ENCODE measurements at places on chromosomes 6 and 20.

GRCh38 chr6:36314221-36315014 is 22.3 kb downstream of the BNIP5 start:
- no peak for DNase-seq

DNA sequence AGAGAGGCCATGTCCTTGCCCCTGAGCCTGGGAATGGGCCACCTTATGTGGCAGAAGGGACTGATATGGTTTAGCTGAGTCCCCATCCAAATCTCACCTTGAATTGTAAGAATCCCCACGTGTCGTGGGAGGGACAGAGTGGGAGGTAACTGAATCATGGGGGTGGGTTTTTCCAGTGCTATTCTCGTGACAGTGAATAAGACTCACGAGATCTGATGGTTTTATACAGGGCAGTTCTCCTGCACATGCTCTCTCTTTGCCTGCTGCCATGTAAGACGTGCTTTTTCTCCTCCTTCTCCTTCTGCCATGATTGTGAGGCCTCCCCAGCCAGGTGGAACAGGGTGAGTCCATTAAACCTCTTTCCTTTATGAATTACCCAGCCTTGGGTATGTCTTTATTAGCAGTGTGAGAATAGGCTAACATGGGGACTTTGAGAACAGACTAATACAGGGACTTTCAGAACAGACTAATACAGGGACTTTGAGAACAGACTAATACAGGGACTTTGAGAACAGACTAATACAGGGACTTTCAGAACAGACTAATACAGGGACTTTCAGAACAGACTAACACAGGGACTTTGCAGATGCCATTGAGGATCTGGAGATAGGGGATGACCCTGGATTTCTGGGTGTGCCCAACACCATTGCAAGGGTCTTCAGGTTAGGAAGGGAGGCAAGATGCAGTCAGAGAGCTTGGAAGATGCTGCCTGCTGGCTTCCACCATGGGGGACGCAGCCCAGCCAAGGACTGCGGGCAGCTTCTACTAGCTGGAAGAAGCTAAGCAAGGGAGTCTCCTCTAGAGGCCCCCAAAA is 86.9 kb downstream of the RAMACL start:
- no peak for DNase-seq

- no peak for DNase-seq
Measured at GRCh38 chr6:85866370-85866730, 223.7 kb upstream of the SYNCRIP start.

GRCh38 chr6:163672710-163673109 is 258.2 kb downstream of the QKI start:
- DNase-seq, result no peak

DNA sequence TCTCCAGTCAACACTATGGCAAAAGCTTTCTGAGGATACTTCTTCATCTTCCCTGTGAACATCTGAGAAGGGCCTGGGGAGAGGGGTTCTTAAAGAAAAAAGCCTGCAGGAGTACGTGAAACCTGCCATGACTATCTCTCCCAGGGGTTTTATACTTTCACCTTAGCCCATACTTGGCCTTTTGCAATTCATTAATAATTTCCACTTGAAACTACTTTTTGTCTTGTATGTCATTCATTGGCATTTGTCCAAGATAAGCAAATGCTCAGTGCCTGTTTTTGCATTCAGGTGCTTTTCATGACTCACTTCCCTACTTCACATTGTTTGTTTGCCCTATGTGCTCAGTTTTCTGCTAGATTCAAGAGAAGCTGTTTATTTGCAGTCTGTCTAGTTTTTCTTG is 580.3 kb upstream of the GJE1 start:
- DNase-seq, result no peak

- DNase-seq, result no peak
Measured at GRCh38 chr6:134533991-134534390, 216.1 kb upstream of the SGK1 start.

GRCh38 chr6:40903456-40903855 is 135.6 kb downstream of the UNC5CL start:
- no peak for DNase-seq

DNA sequence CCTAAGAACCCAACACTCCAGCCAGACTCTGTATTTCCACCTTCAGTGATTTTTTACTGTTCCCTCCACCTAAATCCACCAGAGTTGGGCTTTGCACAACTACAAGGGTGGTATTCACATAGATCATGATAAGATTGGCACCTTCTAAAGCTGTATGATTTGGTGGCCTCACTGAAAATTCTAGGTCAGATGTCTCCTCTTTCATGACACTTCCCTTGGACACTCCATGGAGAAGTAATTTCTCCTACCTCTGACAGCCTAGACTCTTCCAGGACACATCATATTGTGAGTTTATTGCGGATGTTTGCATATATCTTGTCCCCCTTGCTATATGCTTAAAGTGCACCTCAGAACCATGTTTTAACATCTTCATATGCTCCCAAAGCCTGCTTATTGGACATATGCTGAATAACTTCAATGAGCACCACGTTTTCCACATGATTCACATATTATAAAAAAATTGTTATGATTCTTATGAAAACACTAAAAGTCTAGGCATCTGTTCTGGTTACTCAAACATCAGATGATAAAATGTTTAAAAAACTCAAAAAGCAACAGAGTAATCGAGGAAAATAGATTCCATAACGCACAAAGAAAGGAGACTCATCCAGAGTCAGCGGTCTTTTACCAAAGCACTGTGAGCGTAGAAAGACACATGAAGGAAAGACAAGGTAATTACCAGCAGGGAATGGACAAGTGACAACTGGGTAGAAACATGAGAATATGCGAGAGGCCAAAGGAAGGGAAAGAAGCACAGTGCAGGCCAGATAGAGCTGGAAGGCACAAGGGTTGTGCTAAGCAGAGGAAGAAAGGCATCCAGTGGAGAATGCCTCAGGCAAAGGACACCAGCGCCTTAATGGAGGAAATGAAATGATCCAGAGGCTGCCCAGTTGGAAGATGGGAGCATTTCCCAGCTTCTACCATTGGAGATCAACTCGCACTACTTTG is 46.5 kb downstream of the KIF16B start:
- no peak for DNase-seq

- peak; percentile 16 for DNase-seq
Measured at GRCh38 chr6:85594197-85594930, 706 bp upstream of the SNX14 start.

- DNase-seq, result no peak
Measured at GRCh38 chr20:45061244-45061643, 39.7 kb downstream of the KCNS1 start.

DNA sequence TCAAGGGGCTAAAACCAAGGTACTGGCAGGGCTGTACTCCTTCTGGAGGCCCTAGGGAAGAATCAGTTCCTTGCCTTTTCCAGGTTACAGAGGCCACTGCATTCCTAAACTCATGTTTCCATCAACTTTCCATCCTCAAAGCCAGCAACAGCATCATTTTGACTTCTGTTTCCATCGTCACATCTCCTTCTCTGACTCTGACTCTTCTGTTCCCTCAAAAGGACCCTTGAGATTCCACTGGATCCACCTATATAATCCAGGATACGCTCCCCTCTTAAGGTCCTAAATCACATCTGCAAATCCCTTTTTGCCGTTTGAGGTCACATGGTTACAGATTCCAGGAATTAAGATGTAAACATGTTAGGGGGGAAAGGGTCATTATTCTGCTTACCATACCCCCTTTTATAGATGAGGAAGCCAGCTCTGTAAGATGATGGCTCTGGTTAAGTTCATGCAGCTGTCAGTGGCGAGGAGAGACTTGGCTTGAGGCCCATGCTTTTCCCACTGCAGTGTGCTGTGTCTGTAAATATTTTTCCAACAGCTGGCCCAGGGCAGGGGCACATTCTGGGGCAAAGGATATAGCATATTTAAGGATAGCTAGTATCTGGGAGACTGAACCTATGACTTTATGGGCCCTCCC is 114.6 kb downstream of the TNFRSF21 start:
- DNase-seq, result no peak

DNA sequence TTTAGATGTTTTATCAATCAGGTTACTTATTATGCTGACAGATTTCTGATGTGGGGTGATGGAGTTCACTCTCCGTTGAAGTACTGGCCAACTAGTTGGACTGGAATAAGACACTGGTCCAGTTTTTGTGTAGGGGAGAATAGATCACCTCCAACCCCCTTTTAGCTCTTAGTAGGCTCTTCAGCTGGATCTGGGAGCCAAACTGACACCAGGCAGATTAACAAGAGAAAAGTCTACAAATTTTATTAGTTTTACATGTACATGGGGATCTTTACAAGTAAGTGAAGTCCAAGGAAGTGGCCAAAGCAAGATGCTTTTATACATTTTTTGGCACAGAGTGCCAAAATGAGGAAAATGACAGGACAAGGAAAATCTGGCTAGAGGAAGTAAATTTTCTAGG is 107.1 kb downstream of the UBE3D start:
- DNase-seq, result no peak

DNA sequence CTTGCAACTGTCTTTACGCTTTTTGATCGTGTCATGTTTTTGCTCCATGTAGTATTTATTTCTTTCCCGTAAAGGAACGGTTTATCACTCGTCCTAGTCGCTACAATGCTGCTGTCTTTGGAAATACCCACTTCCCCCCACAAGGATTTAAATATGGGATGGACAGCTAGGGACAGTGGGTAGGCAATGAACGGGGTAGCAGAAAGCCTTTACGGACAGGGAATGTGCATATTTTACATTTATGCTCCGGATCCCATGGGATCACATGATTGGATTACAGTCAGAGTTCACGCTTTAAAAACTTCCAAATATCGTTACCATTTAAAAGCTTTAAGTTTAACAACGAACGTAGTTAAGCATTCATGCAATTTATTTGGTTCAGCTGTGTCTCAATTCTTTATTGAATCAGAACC is 1.2 kb downstream of the HIVEP1 start:
- no peak for DNase-seq

DNA sequence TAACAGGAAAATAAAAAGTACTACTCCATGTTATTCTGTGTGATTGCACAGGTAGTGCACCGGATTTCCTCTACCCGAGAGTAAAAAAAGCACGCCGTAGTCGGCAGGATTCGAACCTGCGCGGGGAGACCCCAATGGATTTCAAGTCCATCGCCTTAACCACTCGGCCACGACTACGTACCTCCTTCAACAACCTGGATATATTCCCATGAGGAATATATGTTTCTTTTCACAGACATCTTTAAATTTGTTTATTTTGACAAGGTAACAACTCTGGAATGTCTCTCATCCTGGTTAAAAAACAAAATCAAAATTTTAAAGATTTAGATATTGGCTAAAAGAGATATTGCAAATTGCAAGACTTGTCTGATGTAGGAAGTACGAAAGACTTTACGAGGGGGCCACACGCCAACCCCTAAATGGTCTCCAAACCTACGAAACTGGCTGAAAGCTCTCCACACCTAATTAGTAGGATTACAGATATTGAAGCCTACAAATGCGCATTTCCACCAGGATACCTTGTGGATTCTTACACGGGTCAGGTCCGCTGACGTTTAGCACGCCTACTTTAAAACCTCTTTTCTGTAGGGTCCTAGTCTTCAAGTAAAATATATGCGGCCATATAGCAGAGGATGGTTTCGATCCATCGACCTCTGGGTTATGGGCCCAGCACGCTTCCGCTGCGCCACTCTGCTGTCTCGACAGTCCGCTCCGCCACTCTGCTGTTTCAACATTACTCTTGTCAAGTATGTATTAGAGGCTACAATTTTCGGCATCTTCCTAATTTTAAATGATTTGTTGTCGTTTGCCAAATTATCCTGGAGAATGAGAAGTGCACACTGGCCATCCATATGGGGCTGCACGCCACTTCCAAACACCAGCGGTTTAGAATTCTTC is 52.2 kb upstream of the BTN3A2 start:
- DNase-seq, result peak; percentile 82

- DNase-seq, result no peak
Measured at GRCh38 chr20:38445381-38445796, 10.3 kb upstream of the SNHG17 start.

- DNase-seq, result no peak
Measured at GRCh38 chr6:155909710-155910109, 454.1 kb upstream of the NOX3 start.

DNA sequence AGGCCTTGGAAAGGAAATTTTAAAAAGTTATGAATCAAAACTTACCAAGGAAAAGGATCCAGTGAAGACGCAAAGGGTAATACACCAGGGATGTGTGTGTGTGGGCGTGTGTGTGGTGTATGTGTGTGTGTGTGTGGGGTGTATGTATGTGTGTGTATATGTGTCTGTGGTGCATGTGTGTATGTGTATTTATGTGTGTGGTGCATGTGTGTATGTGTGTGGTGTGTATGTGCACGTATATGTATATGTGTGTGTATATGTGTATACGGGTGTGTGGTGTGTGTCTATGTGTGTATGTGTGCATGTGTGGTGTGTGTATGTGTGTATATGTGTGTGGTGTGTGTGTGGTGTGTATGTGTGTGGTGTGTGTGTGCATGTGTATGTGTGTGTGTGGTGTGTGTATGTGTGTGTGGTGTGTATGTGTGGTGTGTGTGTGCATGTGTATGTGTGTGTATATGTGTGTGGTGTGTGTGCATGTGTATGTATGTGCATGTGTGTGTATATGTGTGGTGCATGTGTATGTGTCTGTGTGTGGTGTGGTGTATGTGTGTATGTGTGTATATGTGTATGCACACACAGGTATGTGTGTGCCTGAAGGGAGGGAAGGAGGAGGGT is 176.1 kb upstream of the SUPT3H start:
- no peak for DNase-seq

DNA sequence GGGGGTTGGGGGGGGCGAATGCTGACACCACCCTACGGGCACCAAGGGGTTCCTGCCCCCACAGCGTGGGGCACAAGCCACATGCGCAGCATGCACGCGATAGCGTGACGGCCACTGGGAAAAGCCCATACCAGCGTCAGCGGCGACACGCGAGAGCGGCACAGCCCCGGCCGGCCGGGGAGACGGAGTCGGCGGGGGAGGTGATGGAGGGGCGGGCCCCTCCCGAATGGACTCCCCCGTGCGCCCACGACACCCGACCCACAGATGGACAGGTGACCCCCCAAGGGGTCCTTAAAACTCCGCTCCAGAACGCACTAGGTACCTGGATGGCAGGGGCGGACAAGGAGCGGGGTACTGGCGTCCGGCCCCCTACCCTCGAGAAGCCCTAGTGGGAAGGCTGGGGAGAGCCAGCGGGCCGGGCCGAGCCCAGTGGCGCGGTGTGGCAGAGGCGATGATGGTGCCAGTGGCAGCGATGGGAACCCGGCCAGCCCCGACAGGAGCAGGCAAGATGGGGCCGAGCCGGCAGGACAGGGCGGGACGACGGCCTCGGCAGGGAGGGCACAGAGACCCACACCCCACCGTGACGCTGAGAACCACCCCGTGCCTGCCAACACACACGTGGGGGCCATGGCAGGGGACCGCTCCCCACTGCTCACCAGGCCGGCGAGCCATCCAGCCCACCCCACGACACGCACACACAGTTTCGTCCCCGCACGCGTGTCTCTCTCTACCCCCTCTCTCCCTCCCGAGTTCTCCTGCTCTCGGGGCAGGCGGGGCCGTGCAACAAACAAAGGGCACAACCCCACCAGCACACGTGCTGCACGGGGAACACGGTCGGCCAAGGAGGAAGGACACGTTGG is 1959.8 kb upstream of the DEFB115 start:
- DNase-seq, result no peak

DNA sequence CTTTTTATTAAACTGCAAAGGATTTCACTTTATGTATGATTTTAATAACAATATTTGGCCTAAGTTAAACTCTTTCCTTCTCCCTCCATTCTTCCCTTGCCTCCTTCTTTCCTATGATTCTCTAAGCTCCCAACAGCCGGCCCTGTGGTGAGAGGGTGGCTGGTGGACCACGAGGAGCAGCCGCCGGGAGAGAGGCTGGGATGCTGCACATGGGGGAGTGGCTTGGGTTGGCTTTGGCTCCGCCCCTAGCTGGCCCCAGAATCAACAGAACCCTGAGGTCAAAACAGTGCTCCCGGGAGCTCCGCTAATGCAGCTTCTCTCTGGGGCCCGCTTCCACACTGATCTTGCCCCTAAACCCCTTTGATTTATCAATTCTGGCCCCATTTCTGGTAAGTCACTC is 389.8 kb upstream of the AGPAT4 start:
- no peak for DNase-seq

Data from CD4-positive, alpha-beta T cell treated with Interleukin-6 at 100 ng/mL for 8 hours (primary cell).